Cortex of kidney (tissue), 1 donor: ENCODE measurements at places on chromosomes 7 and 10.

DNA sequence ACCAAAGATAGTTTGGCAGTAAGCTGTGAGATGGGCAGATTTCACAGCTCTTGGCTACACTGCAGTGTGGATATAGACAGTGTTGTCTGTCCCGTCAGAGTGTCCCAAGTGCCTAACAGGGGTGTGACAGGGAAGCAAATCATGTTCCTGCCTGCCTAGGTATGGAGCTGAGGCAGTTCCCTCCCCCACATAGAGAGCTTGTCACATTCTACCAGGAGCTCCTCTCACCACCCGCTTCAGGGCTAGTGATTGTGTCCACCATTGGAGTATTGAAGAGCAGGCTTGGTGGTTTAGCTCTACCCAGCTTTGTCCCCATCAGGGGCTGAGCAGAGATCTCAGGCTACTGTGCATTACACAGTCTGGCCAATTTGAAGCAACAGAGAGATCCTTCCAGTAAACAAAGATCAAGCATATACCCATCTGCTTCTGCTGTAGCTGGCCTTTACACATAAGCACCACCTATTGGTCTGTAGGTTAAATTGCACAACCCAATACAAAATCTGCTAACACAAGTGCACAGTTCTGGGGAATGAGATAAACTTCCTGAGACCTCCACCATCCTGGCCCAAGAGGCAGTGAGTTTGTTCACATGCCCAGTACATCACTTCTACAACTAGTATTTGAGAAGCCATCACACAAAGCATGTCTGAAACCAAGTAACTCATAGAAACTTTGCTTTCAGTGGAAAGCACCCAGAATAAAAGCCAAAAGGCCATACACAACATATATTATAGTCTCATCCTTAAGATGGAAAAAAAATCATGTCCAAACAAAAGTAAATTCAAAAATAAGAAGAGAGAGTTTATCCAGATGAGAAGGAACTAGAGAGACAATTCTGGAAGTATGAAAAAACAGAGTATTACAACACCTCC lies 67.3 kb downstream of the GLCCI1 start:
- no peak for DNase-seq

DNA sequence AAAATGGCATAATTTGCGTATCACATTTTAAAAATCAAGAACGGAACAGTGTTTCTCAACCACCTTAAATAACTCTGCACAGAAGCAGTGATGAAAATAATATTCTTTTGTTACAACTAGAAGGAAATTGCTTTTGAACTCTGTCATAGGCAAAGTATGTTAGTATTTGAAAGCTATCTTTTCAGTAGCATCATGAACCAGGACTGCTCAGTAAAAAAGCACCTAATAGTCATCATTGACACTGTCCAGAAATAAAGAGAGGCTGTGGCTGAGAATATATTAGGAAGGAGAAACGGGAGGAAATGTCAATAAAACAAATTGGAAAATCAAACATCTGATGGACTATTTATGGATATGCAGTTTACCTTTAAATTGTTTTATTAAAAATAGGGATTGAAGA lies 237.2 kb upstream of the AKR1E2 start:
- DNase-seq = no peak

DNA sequence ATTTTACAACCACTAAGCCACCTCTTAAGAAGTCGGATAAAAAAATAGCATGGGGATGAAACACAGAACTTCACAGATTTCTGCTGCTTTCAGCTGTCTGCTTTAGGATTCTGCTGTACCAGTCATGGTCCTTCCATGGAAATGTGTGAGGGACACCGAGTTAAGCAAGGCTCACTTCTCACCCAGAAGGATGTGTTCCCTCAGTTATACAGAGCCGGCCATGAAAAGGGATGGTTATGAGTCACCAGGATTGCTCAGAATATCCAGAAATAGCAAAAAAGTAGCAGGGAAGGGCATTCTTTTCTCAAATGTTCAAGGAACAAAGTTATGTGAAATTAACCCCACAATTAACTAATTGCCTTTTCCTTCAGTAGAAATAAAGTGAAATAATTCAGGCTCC lies 124.4 kb downstream of the AMPH start:
- no peak for DNase-seq

- DNase-seq = no peak
These were observed 2.1 kb upstream of the KCNMA1 start for GRCh38 chr10:77639756-77640155.

DNA sequence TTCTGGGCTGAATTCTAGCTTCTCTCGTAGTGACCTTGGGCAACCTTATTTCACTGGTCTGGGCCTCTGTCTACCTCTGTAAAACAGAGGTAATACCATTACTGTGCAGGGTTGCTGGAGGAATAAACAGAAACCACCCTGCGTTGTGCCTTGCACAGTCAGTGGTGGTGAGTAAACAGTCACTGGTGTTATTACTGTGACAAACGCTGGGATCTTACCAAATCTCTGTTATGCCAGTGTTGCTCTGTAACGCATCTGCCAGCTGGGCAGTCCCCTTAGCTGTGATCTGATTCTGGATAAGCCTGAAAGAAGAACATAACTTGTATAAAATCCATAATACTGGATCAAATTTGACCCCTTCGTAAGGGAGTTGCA lies 49.4 kb downstream of the NOD1 start:
- DNase-seq = no peak

DNA sequence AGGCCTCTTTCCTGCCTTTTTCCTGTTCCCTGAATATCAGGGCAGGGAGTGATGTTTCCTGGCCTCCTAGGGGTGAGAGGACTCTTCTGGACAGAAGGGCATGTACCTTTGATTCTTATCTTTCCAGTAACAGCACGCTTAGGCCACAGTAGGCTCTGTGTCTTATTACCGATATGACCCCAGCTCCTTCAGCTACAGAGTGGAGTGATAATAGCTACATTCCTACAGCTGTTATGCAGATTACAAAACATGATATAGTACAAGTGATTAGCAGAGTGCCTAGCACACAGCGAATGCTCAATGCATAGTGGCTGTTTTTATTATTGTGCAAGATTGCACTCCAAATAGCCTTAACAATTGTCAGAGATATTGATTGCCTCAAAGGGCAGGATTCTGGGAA lies 574.2 kb downstream of the CCSER2 start:
- no peak for DNase-seq

DNA sequence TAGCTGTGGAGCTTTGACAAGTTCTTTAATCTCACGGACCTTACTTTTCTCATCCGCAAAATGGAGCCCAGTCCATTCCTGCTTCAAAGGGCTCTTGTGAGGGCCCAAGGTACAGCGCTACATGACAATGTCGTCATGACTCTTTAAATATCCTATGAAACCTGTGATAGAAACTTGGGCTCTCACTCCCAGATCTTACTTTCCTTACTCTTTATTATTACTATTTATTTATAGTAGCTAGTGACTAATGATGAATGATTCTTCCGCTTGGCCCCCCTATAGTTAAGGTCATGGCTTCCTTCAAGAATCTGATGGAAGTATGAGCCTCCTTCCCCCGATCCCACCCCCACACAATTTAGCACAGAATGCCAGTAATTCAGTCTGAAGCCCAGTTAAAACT lies 41.9 kb downstream of the RBM20 start:
- no peak for DNase-seq

DNA sequence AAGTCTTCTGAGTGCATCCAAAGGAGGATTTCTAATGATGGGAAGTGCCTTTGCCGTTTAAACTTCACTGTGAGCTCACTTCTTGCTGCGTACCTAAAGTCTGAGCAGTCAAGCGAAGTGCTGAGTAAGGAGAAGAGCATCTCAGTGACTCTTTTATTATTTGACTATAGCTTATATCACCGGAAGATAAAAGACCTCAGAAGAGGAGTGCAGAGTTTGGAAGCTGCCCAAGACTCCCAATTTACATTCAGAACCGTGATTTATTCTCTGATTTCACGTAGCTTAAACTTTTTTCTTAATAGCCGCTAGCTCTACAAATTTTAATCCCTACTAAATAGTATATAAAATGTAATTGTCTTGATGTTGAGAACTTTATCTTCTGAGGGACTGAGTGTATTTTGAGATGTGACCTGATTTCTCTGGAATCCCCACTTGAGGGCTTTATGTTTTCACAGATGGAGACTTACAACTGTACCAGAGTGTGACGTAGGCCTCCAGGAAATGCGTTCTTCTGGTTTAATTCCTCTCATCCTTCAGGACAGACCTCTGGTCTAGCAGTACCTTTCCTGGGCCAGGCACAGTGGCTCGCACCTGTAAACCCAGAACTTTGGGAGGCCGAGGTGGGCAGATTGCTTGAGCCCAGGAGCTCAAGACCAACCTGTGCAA lies 51.1 kb downstream of the CAMK1D start:
- DNase-seq = no peak

DNA sequence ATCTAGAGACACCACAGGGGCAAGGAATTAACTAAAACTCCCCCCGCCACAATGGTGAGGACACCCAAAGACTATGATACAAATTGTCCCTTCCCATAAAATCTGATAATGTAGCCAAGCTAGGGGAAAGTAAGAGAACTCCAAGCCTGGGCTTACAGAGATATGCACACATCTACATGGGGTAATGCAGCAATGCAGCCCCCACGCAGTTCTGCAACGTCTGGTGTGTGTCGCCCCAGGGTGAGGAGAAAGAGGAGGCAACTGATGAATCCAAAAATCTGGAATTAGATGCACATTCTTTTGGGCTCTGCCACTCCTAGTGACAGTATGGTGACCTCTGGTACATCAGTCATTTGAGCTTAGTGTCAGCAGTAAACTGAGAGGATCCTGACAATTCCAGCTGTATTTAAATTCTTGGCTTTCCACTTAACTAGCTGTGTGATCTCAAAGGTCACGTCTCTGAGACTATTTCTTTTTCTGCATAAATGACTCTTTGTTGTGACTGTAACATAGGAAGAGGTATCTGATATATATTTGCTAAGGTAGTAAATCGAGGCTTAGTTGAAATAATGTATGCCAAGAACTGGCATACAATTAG lies 51.5 kb downstream of the PIP4K2A start:
- DNase-seq = no peak

DNA sequence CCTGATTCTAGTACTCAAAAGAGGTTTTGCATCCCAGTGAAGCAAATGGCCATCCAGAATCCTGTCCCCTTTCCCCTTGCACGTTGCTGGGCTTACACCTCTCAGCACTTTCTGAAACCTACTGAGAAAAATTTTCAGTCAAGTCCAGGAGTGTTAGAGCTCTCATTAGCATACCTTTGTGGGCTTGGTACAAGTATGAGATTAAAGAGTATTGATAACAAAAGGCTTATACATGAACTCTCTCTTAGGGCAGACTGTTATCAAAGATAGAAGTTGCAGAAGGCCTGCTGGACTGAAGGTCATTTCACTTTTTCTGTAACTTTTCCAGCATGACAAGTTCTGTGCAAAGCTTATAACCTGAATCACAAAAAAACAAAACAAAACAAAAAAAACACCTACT lies at the start of gene ASAH2:
TSS of gene ASAH2 (minus strand) at position 123 of the 400 bp plus-strand sequence. CDS start 2,906 bp downstream, outside the sequence.
- DNase-seq = no peak

GRCh38 chr7:45712057-45712689 lies 138.0 kb downstream of the ADCY1 start:
- DNase-seq = no peak

DNA sequence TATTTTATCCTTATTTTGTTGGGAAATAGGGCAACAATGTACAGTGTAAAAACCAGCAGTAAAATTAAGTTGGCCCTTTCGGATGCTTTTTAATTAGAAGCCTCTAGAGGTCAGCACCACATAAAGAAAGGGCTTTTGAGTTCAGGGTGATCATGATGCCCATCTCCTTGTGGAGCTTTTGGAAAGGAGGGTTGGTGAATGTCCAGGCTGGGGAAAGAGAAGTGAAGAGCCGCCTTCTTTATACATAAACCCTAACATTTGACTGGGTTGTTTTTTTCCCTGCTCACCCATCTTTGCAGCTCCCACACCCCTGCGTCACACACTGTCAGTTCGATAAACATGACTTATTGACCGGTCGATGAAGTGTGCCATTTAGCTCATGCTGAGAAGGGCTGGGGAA lies 29.8 kb downstream of the MTURN start:
- DNase-seq = no peak

- DNase-seq = no peak
These were observed 155.7 kb downstream of the JAZF1 start for GRCh38 chr7:28024786-28025334.

DNA sequence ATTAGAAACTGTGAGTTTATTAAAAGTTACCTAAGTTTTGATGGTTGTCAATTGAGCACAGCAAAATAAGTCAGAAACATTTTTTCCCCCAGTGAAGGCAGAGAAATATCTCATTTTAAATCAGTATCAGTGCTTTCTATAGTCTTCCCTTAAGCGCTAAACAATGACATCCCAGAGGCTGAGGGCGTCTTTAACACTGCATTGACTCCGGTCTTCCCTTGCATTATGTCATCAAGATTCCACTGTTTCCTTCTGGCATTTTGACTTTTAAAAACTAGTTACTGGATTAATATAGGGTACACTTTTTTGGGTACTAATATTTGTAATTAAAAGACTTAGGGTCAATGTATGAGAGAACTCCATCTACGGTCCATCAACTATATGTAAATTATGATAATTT lies 3.9 kb downstream of the GLUD1 start:
- no peak for DNase-seq

GRCh38 chr7:21912305-21912704 lies 33.4 kb downstream of the CDCA7L start:
- DNase-seq = no peak

GRCh38 chr10:98465866-98466265 lies 19.1 kb upstream of the HPS1 start:
- DNase-seq = no peak

- DNase-seq = no peak
These were observed 165.7 kb downstream of the C7orf25 start for GRCh38 chr7:42746214-42746613.

DNA sequence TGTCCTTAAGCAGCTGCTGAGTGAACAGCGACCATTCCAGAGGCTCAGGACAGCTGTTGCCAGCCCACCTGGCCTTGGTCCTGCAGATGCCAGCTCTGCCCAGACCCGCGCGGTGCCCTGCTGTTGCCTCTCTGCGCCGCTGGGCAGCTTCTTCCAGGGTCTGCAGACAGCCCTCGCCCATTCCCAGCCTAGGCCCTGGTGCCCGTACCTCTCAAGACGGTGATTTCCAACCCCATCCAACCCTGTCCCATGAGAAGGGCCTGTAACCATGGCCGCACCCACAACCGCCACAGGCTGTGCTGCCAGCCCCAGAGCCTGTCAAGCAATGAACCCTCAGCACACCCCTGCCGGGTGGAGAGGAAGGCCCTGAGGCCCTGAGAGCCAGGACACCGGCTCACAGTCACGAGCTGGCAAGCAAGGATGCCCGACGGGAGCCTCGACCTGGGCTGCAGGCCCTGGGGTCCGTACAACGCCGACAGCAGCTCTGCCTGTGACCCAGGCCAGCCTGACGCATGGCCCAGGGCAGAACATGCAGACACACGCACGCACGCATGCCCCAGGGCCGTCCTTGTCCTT lies 231.9 kb downstream of the MAD1L1 start:
- DNase-seq = no peak

DNA sequence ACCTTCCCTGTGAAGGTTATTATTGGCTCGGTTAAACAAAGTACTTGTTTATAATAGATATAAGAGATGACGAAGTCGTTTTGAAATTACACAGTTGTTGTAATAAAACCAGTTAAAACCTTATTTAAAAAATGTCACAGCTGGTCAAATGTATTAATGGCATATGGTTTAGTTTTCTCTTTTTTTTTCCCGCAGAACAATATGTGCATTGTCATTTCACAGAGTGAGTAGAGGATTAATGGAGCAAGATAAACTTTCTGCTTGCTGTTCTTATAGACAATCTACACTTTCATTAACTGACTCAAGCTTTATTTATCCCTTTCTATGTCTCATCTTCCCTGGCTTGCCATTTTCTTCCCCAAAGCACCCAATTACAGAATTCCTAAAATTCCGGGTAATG lies 404.3 kb upstream of the NPVF start:
- no peak for DNase-seq
